Mesothelial cell of epicardium (in vitro differentiated cells): ENCODE measurements at places on chromosomes 1 and 21.
A peak's percentile ranks its signal among the peaks of the same experiment; 100 is the strongest.

DNA sequence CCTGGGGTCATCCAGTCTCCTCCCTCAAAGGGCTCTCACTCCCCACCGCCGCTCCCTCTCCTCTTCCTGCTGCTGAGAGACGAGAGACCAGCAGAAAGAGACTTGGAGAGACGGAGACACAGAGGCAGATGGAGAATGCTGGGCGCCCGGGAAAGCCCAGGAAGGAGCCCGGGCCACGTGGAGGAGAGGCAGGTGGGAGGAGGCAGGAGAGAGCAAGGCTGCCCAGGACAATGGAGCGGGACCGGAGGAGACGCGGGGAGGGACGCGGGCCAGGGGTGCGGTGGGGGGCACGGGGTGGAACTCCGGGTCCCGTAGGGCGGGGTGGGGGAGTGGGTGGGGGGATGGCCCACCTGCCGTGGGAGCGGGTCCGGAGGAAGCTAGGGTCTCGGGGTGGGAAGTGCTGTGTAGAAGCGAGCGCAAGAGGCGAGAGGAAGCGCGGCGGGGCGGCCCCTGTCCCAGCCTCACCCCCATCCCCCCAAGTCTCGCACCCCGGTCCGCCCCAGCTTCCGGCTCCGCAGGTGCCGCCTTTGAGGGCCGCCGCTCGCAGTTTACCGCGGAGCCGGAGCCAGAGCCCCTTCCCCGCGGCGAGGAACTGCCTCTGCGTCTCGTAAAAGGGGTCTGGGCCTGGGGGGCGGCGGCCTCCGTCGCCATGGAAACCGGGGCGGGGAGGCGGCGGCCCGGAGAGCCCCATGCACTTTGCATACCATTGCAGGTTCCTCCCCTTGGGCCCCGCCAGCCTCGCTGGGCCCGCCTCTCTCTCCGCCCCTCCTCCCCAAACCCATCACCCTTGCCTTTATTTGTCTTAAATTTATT is 11.7 kb upstream of the EPHA2 start:
- H3K27me3 ChIP-seq: no peaks in the 10 kb centered on the region
- H3K4me3 ChIP-seq: peak overlapping the region; percentile 69
- peaks cover 55% of the 10 kb centered on the region for H3K4me1 ChIP-seq
- peak; percentile 71 for DNase-seq
- no peaks in the 10 kb centered on the region for H3K36me3 ChIP-seq

DNA sequence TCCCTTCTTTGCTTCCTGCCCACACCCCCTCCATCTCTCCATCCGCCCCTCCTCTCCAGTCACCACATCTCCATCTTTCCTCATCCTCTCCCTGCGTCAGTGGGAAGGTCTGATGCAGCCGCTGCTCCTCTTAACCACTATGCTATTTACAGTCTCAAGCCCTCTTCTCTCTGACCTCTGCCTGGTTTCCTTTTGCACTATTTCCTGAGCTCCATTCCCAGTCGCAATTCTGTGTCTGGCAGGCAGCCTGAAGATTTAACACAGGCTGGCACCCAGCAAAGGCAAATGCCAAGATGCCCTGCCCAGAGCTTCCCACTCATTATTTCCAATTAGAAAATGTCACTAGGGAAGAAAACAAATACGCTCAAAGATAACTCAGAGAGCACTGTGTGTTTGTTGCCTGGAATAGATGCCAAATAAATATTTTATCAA is 89.6 kb upstream of the LPGAT1 start:
- no peak overlapping the region for H3K27ac ChIP-seq
- no peak overlapping the region for H3K4me3 ChIP-seq
- no peaks in the 10 kb centered on the region for H3K27me3 ChIP-seq
- H3K4me1 ChIP-seq: peaks cover 7% of the 10 kb centered on the region
- no peak for DNase-seq

DNA sequence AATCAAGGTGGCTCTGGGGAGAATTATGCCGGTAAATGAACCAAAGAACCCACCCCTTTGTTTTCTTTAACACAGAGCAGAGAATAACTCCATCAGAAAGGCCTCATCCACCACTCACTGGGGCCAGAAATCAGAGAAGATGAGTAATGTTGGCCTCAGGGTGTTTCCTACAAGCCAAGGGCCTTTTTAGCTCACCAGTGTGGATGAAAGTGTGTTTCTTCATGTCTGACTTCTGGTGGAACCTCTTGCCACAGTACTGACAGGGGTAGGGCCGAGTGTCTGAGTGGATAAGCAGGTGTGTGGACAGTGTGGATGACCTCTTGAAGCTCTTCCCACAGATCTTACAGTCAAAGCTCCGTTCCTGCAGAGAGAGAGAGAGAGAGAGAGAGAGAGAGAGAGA is 8.3 kb downstream of the GFI1 start:
- no peak overlapping the region for H3K27ac ChIP-seq
- DNase-seq: no peak
- peaks cover 27% of the 10 kb centered on the region for H3K4me1 ChIP-seq
- no peaks in the 10 kb centered on the region for H3K36me3 ChIP-seq

- H3K27ac ChIP-seq: no peak overlapping the region
- peaks cover 24% of the 10 kb centered on the region for H3K27me3 ChIP-seq
- no peaks in the 10 kb centered on the region for H3K4me1 ChIP-seq
- no peak for DNase-seq
- H3K4me3 ChIP-seq: no peak overlapping the region
These were observed 296.4 kb downstream of the PTPRU start for GRCh38 chr1:29532751-29533150.

DNA sequence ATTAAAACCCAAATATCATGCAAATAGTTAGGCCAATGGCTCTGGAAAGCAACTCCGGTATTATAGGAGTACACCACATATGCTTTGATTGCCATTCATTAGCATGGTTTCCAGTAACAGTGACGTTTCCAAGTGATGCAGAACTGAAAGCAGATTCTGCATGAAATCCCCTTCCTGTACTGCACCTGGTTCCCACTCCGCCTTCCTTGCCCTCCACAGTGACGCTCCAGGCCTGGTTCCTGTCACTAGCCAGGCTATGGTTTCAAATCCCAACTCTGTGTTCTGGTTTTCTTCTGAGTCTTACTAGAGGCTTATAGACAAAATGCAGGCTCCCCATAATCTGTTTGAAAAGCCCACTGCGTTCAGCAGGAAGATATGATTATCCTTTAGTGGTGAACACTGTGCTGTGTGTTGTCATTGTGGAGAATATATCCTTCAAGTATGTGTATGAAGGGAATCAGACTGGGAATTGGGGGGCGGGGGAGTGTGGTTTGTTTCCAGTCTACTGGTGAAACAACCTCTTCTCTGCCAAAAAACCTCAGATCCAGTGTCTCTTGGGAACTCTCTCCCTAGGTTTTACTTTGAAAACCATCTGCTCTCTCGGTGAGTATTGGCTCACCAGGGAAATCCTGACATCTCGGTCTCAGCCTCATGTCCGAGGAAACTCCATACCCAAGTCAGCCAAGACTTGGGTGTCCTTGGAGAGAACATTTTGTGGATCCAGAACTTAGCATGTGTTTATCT is 78.7 kb downstream of the TYW3 start:
- H3K4me3 ChIP-seq: no peak overlapping the region
- no peaks in the 10 kb centered on the region for H3K36me3 ChIP-seq
- no peaks in the 10 kb centered on the region for H3K4me1 ChIP-seq
- no peak for DNase-seq

- H3K4me3 ChIP-seq: no peak overlapping the region
- no peaks in the 10 kb centered on the region for H3K4me1 ChIP-seq
- DNase-seq: no peak
These were observed 26.2 kb downstream of the VPS45 start for GRCh38 chr1:150093805-150094204.

GRCh38 chr1:72178266-72178665 is 104.1 kb downstream of the NEGR1 start:
- no peaks in the 10 kb centered on the region for H3K36me3 ChIP-seq
- no peak overlapping the region for H3K27ac ChIP-seq
- no peaks in the 10 kb centered on the region for H3K4me1 ChIP-seq
- DNase-seq: no peak

GRCh38 chr1:224080115-224080774 is 33.7 kb upstream of the FBXO28 start:
- peaks cover 8% of the 10 kb centered on the region for H3K27me3 ChIP-seq
- DNase-seq: no peak
- no peaks in the 10 kb centered on the region for H3K36me3 ChIP-seq
- H3K27ac ChIP-seq: peak overlapping the region; percentile 14
- H3K4me3 ChIP-seq: no peak overlapping the region

- H3K27me3 ChIP-seq: no peaks in the 10 kb centered on the region
- no peak for DNase-seq
- peaks cover 4% of the 10 kb centered on the region for H3K36me3 ChIP-seq
- H3K4me3 ChIP-seq: no peak overlapping the region
- H3K4me1 ChIP-seq: no peaks in the 10 kb centered on the region
These were observed 45.2 kb downstream of the SLC37A1 start for GRCh38 chr21:42558846-42559245.

GRCh38 chr1:30287976-30288375 is 435.4 kb downstream of the MATN1 start:
- no peaks in the 10 kb centered on the region for H3K36me3 ChIP-seq
- H3K4me1 ChIP-seq: peaks cover 23% of the 10 kb centered on the region
- no peak overlapping the region for H3K27ac ChIP-seq
- DNase-seq: no peak
- no peak overlapping the region for H3K4me3 ChIP-seq

- DNase-seq: no peak
- H3K36me3 ChIP-seq: no peaks in the 10 kb centered on the region
- no peak overlapping the region for H3K27ac ChIP-seq
- no peaks in the 10 kb centered on the region for H3K27me3 ChIP-seq
- H3K4me3 ChIP-seq: no peak overlapping the region
These were observed 127.0 kb downstream of the ZP4 start for GRCh38 chr1:237763751-237764150.

DNA sequence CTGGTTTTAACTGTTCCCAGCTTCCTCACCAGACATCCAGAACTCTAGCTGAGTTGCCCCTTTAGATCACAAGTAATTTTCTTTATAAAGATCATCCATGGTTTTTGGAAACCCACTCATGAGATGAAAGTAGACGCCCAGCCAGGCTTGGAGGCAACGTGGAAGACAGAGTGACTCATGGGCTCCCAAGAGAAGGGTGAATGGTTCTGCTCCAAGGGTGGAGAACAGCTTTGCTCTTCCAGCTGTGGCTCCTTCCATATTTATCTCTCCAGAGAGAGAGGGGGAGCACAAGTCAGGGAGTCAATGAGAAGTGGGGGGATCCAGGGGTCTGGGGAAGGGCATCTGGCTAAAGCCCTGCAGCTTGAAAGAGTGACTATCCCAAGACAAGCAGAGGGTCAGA is 13.8 kb downstream of the FAM78B start:
- H3K27ac ChIP-seq: no peak overlapping the region
- no peaks in the 10 kb centered on the region for H3K36me3 ChIP-seq
- peaks cover 27% of the 10 kb centered on the region for H3K27me3 ChIP-seq
- no peaks in the 10 kb centered on the region for H3K4me1 ChIP-seq
- H3K4me3 ChIP-seq: no peak overlapping the region

- H3K27ac ChIP-seq: peak overlapping the region; percentile 94
- no peak for DNase-seq
- H3K4me1 ChIP-seq: peaks cover 30% of the 10 kb centered on the region
These were observed 612 bp downstream of the PSMA5 start for GRCh38 chr1:109425391-109426280.

- no peak for DNase-seq
- H3K27ac ChIP-seq: no peak overlapping the region
- H3K4me3 ChIP-seq: no peak overlapping the region
- H3K36me3 ChIP-seq: peaks cover 20% of the 10 kb centered on the region
- peaks cover 4% of the 10 kb centered on the region for H3K4me1 ChIP-seq
These were observed 26.3 kb downstream of the TFAP2E start for GRCh38 chr1:35599411-35599810.

DNA sequence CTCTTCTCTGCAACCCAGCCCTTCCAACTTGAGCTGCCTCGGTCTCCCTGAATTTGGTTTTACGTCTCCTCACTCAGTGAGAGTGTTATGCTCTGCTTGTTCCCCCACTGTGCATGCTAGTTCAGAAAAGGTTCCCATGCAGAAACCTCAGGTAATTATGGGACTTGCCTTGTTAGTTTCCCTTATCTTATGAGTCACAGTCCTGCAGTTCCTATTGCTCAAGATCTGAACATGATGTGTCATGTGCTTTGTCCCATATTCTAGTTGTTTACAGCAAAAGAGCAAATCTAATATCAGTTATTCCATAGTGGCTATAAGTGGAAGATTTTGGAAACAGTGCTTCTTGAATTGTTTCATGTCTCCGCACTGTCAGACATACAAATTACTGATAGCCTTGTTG is 74.4 kb downstream of the DUSP10 start:
- H3K4me1 ChIP-seq: peaks cover 5% of the 10 kb centered on the region
- DNase-seq: no peak
- peaks cover 4% of the 10 kb centered on the region for H3K36me3 ChIP-seq
- H3K4me3 ChIP-seq: no peak overlapping the region
- peak overlapping the region; percentile 5 for H3K27ac ChIP-seq

GRCh38 chr1:181485287-181486097 is 2.2 kb downstream of the CACNA1E start:
- peaks cover 99% of the 10 kb centered on the region for H3K27me3 ChIP-seq
- peaks cover 18% of the 10 kb centered on the region for H3K4me1 ChIP-seq
- DNase-seq: no peak
- no peak overlapping the region for H3K27ac ChIP-seq

DNA sequence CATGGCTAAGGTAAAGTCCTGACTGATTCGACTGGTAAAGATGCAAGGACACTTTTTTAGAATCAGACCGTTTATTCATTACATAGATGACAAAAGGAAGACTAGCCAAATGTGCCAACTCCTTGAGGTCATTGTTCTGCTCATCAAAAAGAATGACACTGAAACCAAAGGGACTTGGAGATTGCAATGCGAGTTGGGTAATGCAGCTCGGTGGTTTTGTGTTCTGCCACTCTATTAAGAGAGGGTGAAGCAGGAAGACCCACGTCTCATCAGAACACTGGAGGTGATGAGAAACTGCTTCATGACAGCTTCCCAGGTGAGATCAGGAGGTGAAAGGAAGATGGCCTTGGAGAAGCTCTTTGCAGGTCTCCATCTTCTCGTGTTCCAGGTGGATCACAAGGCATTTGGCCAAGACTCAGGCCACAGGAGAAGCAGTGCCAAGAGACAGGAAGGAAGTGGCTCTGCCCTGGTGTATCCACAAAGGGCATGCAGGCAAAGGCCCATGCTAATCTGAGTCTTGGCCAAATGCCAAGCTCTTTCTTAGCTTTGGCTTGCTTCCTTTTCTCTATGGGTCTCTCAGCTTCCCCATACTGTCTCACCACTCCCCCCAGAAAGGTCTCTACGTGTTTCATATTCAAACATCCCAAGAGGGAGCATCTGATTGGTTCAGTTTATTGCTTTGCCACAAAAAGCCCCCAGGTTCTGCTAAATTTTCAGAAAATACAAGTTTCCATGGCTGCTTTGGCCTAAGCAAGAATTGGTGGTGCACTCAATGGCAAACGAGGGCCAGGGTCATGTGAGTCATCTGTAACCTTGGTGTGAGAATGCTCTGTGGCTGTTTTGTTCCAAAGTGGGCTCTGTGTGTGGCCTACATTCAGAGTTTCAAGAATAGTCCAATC is 5.7 kb upstream of the CCT8 start:
- no peaks in the 10 kb centered on the region for H3K4me1 ChIP-seq
- no peak overlapping the region for H3K27ac ChIP-seq
- H3K4me3 ChIP-seq: no peak overlapping the region
- H3K36me3 ChIP-seq: no peaks in the 10 kb centered on the region
- DNase-seq: no peak

- no peaks in the 10 kb centered on the region for H3K27me3 ChIP-seq
- no peak for DNase-seq
- peaks cover 6% of the 10 kb centered on the region for H3K4me1 ChIP-seq
- H3K36me3 ChIP-seq: no peaks in the 10 kb centered on the region
These were observed 202.9 kb downstream of the NCAM2 start for GRCh38 chr21:21200939-21201615.

- peaks cover 41% of the 10 kb centered on the region for H3K27me3 ChIP-seq
- H3K4me3 ChIP-seq: no peak overlapping the region
- H3K36me3 ChIP-seq: no peaks in the 10 kb centered on the region
These were observed 317.6 kb downstream of the PRDM2 start for GRCh38 chr1:14017531-14017961.

- no peaks in the 10 kb centered on the region for H3K36me3 ChIP-seq
- H3K4me3 ChIP-seq: no peak overlapping the region
- H3K27me3 ChIP-seq: peaks cover 2% of the 10 kb centered on the region
- DNase-seq: no peak
- H3K4me1 ChIP-seq: no peaks in the 10 kb centered on the region
These were observed 162.5 kb downstream of the RWDD3 start for GRCh38 chr1:95396557-95396956.
